ENCODE measurements at places on chromosomes 12 and 14.

- no peak for DNase-seq
Observed at GRCh38 chr12:52800259-52800917, 4.5 kb upstream of the KRT3 start.

DNA sequence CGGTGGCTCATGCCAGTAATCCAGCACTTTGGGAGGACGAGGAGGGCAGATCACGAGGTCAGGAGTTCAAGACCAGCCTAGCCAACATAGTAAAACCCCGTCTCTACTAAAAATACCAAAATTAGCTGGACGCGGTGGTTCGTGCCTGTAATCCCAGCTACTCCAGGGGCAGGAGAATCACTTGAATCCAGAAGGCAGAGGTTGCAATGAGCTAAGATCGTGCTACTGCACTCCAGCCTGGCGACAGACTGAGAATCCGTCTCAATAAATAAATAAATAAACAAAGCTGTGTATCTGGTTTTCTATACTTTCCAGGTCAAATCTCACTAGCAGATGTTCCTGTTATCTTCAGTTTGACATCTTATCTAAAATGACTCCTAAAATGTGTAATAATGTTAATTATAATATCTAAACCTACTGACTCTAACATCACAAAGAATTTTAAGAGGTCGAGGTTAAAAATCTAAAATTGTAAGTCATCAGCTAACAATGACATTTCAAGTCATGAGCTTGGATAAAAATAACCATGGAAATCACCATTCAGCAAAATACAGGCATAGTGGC lies 2.4 kb upstream of the SRP54 start:
- DNase-seq, result no peak

DNA sequence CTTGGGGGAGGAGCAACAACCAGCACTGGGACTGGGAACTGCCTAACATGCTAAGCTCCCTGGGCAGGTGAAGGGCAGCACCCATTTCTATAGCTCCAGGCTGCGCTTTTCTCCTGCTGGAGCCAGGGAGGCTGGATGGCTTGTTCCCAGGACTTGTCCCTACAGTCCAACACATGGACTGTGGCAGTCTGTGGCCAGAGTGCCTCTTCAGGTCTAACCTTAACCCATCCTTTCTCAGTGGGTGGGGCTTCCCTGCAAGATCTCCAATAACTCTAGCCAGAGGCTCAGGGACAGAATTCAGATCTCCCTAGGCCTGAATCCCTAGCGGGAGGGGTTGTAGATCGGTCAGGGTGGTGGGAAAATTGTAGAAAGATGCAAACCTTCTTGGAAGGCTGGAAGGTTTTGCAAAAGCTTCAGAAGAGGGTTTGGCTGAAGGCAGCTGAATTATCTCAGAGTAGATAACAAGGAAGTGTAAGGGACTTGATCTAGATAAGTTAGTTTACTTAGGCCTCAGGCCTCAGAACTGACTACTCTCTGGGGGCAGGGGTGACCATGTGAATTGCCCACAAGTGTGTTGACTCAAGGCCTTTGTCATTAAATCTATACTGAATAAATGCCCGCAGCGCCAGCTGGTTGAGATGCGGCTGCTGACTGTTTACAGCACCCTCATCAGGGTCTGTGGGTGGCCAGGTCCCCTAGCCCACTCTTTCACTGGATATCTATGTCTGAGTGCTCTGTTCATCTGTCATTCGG lies 60.7 kb downstream of the SSPN start:
- DNase-seq, result no peak

- no peak for DNase-seq
Observed at GRCh38 chr12:13203034-13203922, 6.8 kb downstream of the EMP1 start.

DNA sequence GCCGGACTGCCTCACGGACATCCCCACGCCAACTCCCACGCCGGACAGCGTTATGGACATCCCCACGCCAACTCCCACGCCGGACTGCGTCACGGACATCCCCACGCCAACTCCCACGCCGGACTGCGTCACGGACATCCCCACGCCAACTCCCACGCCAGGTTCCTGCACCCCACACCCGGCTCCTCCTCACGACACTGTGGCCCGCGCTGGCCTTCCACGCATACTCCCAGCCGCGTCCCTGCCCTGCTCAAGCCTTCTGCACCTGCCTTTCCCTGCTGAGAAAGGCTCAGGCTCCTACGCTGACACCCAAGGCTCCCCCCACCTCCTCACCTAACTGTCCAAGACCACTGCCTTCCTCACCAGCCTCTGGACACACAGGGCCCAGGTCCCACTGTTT lies 9.7 kb downstream of the CACNA2D4 start:
- no peak for DNase-seq

DNA sequence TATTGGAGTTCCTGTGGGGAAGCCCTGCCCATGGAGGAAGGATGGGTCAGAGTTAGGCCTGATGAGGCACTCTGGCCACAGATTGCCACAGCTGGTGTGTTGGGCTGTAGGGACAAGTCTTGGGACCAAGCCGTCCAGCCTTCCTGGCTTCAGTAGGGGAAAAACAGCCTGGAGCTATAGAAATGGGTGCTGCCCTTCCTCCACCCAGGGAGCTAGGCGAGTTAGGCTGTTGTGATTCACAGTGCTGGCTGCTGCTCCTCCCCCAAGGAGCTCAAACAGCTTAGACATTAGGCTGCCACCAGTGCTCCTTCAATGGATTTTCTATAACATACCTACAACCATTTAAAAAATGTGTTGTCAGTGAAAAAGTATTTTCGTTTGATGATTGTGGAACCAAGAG lies 274.3 kb downstream of the RPL10L start:
- no peak for DNase-seq

DNA sequence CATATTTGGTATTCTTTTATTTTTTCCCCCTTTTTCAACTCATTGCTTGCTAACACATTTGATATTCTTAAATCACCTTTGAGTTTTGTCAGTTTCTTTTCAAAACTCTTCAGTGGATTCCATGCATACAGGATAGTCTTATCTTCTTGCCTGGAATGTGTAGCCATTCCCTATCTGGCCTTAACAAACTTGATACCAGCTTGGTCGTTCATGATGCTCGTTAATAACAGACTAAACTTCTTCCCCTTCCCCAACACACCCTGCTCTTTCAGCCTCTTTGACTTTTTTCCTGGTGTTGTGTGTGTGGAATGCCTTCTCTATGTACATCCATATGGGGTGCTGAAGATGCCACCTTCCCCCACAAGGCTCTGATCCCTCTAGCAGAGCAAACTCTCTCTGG lies 17.7 kb upstream of the CALM1 start:
- no peak for DNase-seq

- DNase-seq, result no peak
Observed at GRCh38 chr12:132537836-132538662, 48.1 kb downstream of the FBRSL1 start.

GRCh38 chr14:95174184-95174792 lies 17.0 kb upstream of the DICER1 start:
- no peak for DNase-seq

- no peak for DNase-seq
Observed at GRCh38 chr14:95380350-95381042, 60.8 kb upstream of the CLMN start.

DNA sequence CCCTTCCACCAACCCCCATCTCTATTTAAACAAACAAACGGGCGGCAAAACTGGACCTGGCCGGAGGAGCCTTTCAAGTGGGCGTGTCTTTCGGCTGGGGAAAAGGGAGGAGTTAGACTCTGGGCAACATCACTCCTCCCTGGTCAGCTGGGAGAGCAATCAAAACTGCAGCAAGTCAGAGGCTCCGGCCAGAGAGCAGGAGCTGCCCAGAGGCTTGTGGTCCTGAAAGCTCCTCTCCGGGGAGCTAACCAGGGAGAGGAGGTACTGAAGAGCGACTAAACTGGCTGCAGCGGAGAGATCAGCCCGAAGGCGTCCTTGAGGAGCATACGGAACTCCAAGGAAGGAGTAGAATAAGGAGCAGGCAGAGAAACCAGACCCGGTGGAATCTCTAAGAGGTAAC lies at the start of gene NEUROD4:
TSS of gene NEUROD4 (plus strand) at position 191 of the 400 bp plus-strand sequence. CDS start 6,466 bp downstream, outside the sequence.
- no peak for DNase-seq

DNA sequence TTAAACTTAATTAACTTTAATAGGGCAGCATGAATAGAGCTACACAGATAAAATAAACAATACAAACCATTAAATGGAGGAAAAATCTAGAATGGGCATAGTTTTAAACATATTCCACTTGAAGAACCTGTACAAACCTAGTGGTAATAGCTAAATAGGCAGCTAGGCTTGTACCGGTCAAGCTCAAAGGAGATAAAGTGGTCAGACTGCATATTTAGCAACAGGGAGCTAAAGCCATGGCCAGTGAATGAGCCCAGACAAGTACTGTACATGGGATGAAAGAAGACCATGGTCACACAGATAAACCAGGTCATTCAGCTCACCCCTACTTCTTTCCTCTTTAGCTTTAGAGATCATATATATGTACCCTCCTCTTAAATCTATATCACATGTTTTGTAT lies 186.6 kb upstream of the KRR1 start:
- no peak for DNase-seq

DNA sequence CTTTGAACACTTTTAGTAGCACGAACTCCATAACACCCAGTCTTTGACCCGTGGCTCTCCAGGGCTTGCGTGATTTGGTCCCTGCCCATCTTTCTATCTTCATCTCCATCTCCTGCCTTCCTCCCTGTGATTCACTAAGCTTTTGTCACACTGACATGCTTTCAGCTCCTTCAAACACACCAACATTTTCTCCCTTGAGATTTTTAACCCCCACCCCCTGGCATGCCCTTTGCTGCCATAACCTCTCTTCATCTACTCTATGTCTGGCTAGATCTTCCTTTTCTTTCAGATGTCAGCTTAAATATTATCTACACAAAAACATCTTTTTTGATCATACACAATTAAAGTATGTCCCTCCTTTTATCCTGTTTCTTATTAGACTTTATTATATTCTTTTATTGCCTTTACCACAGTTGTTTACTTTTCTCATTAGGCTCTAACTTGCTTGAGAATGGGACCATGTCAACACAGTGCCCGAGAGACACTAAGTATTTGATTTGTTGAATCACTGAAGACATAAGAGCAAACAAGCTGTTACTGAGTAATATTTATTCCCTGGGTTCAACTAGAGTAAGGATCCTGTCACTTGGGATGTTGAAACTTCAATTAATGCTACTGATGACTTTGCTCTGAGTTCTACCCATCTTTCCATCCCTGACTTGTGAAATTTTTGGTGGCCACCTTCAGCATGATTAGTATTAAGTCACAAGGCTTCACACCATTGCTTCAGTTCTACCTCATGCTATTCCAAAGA lies 387.3 kb downstream of the LRIG3 start:
- no peak for DNase-seq

DNA sequence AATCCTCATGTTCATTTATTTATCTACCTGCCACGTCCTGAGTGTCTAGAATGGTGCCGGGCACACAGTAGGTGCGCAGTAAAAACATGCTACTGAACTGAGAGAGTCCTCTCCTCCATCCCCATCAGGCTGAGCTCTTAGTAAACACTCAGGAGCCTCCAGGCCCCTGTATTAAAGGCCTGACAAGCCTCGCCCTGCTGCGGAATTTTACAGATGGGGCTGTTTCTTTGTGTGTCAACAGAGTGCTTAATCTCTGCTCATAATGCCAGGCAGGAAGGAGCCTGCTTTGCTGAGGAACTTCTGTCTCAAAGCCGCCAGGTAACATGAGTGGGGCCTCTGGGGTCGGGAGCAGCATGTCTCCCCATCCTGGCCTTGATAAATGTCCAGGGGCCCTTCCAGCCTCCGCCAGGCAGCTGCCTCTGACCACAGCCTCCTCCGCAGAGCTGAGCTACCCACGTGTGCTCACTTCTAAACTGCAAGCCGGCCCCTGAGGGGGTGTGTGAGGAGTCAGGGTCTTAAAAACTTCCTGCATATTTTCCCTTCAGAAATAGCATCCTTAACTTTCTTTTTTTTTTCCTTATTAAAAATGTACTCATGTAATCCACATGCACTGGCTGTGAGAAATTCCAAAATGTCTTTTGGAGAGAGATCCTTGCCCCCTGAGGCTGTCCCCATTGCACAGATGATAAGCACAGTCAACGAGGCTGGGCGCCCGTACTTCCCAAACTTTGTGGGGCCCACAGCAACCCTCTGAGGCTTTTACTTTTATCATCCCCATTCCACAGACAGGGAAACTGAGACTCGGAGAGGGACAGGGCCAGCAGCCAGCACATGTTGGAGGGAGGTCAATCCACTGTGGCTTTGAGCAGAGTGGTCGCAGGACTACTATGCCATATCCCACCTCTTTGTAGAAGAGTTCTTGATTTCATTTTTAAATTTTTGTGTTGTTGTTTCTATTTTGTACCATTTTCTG lies 116.0 kb upstream of the NCOR2 start:
- DNase-seq, result no peak

GRCh38 chr12:7289743-7290142 lies 14.1 kb upstream of the ACSM4 start:
- DNase-seq, result no peak

DNA sequence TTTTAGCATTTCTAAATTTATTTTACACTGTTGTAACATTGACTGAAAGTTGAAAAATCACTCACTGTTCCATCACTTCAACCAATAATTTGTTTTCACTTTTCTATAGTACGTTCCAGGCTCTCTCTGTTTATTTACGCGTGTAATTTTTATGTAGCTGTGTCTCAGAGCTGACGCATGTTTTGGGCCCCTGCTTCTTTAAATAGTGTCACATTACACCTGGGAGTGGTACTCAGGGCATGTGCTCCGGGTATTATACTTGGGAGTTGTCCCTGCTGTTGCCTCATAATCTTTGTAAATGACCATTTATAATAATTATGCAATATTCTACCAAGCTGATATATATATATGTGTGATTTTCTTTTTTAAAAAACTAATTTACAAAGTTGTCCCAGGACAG lies 132.8 kb upstream of the CPM start:
- no peak for DNase-seq

GRCh38 chr12:75738486-75738885 lies 227.1 kb upstream of the KRR1 start:
- no peak for DNase-seq

GRCh38 chr14:88232771-88233170 lies 90.3 kb downstream of the KCNK10 start:
- DNase-seq, result no peak

DNA sequence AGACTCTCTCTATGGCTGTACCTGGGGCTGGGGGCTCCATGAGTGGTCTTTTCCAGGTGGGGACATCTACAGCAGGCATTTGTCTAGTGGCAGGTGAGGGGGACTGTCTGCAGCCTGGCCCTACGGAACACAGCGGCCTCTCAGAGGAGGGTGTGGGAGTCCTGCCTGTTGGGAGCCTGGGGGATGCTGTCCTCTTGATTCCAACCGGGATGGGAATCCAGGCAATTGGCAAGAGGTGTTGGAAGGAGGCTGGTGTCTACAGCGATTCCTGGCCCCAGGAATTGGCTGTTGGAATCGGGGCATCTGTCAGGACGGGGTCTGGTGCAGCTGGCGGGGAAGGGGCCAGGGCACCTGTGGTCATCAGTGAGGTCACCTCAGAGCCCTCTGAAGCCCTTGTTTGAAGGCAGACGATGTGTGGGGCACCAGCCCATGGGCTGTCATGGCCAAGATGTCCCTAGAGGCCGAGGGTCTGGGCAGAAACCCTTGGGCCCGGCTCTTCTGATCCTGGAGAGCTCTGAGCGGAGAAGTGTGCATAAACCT lies 386.3 kb downstream of the TMEM121 start:
- DNase-seq, result no peak

DNA sequence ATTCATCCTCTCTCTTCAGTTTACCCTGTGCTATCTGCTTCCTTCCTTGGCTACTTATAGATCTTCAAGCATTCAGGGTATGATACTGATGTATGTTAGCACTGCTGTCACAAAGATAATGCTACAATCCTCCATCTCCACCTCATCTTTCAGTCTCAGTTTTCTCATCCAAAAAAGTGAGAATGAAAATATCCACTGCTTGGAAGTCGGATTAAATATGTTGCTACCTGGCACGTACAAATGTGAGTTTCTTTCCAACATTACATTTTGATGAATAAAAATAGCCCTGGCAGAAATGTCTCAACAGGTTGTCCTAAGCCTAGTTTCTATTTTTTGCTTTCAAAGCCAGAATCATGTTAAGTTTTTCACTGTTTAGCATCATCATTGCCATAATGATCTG lies 149.9 kb downstream of the PTPN11 start:
- no peak for DNase-seq
